ENCODE measurements at places on chromosomes 4 and X.

DNA sequence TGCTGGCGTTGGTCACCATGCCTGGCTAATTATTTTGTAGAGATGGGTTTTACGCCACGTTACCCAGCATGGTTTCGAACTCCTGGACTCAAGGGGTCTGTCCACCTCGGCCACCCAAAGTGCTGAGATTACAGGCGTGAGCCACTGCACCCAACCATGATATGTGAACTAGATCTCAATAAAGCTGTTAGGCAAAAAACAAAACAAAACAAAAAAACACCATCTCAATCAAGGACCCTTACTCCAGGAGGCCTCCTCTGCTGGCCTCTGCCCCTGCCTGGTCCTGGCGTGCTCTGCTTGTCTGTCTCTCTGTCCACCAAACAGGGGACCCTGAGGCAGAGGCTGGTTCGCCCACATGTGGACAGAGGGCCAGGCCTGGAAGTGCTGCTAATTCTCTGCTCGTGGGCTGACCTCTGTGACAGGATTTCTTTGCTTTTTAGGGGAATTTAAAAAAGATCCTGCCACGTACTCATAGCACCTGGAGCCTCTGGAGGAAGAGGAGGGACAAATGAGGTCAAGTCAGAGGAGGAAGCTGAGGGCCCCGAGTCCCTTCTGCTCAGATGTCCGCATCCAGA lies 32.7 kb upstream of the WFS1 start:
- no peak for DNase-seq

DNA sequence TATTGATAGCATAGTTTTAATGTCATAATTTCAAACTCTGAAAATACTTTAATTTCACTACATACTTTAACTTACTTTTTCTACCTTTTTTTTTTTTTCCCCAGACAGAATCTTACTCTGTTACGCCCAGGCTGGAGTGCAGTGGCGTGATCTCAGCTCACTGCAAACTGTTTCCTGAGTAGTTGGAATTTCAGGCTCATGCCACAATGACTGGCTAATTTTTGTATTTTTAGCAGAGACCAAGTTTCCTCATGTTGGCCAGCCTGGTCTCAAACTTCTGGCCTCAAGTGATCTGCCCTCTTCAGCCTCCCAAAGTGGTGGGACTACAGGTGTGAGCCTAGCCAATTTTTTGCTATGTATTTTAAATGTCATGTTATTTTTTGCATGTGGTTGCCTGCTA lies 741.6 kb downstream of the TRAM1L1 start:
- DNase-seq: no peak

DNA sequence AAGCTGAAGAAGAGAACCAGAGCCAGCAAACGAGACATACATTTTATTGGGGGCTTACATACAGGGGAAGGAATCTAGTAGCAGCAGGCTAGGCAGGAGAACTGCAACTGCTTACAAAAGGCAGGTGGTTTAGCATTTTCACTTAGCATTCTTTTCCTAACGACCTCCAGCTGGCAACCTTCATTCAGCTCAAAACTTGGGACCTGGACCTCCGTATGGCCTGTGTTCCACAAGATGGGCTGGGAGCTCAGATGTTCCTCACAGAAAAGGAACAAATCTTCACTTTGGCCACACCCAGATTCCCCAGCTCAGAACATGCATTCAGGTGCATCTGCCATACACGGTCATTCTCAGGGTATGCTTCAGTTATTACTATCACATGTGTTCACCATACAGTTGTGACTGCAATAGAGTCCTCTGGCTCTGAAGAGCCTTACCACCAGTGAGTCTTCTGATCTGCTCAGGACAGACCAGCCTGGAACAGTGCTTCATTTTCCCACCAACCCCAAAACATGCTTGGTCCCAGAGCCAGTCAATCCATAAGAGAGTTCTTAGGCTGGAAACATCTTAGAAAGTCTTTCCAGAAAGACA lies 29.6 kb upstream of the AP1AR start:
- no peak for DNase-seq

DNA sequence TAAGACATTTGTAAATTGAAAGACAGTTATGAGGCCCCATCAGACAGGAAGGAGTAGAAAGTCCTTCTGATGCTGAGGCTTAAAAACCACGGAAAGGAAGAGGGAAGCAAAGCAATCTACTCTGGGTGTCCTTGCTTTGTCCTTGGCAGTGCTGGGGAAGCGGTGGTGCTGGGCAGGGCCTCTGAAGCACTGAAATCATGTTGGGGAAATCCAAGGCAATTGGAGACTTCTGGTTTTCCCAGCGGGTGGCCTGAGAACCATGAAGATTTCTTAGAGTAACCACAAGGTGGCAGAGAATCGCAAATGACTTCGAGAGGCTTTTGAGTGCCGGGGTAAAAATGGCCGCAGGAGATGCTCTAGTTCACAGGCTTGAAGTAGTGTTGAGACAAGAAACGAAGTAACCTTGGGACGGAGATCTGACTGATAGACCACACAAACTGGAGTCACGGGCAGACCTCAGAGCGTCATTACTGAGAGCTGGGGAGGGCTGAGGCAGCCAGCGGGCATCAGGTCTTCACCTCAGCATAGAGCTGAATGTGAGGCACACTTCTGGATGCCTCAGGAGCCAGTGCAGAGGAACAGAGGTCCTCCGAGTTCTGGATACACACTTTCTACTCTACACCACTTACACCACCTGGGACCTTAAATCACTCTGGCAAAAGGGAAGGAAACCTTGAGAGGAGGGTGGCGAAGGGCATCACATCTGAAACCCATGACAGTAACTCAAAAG lies 130.7 kb upstream of the GPRIN3 start:
- DNase-seq: peak; percentile 50

DNA sequence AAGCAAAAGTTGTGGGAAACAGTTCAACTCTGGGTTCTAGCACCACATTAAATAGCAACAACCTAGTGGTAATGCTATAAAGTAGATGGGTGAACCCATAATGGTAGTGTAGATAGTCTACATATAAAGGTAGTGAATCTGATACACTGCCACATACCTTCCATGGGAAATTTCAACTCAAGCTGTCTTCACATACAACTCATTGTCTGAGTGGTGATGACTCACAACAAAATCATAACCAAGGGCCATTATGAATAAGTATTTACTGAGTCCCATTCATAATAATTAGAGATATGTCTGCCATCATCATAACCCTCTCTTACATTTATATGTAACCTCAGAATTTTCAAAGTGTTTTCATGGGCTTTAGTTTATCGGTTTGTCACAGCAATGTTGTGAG lies 34.8 kb downstream of the EGF start:
- DNase-seq: peak; percentile 9

- peak; percentile 33 for DNase-seq
These were observed 37.9 kb upstream of the RAP2C start for GRCh38 chrX:132257116-132257515.

- no peak for DNase-seq
These were observed 38.5 kb downstream of the ZCCHC12 start for GRCh38 chrX:118862091-118862490.

- DNase-seq: no peak
These were observed 34.0 kb upstream of the BMP15 start for GRCh38 chrX:50876551-50876950.

DNA sequence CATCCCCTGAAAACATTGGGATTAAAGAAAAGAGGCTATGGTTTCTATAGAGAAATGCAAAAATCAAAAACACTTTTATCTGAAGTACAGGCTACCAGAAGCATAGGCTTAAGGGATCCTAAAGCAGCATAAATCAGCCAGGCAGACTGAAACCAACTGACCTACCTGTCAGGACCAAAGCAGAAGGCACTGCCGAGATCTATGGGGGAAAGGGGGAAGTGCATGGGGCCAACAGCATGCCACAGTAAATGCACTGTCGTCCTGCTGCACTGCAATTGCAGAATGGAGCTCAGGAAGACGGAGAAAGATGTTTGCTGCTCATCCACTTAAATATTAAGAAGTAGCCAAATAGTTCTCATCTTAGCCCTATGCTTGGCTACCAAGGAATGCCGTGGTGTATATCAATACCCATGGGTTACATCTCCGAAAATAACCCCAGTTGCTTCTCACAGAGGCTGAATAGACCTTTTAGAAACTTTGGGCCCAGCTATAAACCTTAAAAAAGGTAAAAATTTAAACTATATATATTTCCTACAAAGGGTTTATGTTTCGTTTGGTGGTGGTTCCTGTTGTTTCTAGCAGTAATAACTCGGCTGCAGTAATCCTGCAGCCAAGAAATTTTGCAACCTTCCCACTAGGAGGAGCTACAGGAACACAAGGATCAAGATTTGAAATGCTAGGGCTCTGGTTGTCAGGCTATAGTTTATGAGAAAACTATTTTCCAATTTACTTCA lies 312.2 kb upstream of the DIAPH2 start:
- peak; percentile 50 for DNase-seq

DNA sequence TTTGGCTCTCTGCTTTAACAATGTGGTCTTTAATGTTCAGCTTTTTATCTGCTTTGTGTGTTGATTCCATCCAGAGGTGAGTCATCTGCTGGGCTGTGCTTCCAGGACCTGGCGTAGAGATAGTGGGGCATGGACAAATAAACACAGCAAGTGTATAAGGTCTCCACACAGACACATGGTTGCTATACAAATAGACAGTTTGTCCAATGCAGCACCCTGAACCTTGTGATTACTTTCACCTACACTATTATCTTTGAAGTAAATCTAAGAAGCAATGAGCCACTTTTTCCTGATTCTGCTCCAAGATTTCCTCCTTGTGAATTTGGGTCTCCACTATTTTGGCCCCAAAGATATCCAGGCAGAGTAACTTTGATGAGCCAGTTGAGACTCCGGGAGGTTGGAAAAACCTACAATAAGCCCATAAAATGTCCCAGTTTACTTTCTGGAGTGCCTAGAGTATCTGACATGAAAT lies 12.1 kb downstream of the PPARGC1A start:
- DNase-seq: no peak

DNA sequence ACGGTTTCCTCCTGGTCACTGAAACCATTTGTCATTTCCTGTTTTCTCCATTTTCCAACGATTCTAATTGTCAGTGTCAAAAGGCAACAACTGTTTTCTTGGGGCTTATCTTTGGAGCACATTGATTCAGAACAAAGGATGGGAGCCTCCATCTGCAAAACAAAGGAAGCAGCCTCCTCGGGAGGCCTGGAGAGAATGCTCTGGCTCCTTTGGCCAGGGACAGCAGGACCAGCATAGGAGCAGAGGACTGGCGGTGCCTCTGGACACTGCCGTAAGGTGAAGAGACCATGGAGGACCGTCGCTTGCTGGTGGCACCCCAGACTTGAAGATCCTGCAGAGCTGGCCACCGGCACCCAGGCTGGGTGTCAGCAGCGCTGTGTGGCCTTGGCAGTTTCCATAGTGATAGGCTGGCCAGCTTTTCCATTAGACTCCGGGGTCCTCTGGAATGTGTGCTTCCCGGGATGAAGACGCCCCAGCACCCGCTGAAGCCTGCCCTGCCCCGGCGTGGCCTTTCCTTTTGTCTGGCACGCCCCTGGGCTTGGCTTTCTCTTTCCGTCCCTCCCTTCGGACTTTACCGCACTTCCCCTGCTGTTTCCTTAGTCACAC lies 61.1 kb upstream of the MTM1 start:
- peak; percentile 37 for DNase-seq

GRCh38 chrX:10077425-10078188 lies 79.2 kb upstream of the CLCN4 start:
- no peak for DNase-seq

- no peak for DNase-seq
These were observed 216.5 kb downstream of the PDHA2 start for GRCh38 chr4:96056346-96056934.

DNA sequence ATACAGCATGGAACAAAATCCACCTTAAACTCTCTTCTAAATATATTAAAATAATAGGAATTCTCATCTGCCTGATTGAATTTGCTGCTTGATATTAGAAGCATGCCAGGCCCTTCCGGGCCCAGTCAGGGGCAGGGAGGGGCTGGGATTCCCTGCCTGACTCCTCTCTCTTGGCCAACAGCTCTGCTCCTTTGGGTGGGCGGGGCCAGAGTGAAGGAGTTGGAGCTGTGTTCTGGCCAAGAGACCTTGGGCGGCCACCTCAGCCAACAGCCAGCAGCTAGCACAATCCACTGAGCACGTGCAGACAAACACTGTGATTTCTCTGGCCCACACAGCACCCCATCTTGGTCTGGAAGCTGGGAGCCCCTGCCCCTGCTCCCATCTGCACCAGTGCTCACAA lies 140.3 kb downstream of the PJA1 start:
- DNase-seq: peak; percentile 68

DNA sequence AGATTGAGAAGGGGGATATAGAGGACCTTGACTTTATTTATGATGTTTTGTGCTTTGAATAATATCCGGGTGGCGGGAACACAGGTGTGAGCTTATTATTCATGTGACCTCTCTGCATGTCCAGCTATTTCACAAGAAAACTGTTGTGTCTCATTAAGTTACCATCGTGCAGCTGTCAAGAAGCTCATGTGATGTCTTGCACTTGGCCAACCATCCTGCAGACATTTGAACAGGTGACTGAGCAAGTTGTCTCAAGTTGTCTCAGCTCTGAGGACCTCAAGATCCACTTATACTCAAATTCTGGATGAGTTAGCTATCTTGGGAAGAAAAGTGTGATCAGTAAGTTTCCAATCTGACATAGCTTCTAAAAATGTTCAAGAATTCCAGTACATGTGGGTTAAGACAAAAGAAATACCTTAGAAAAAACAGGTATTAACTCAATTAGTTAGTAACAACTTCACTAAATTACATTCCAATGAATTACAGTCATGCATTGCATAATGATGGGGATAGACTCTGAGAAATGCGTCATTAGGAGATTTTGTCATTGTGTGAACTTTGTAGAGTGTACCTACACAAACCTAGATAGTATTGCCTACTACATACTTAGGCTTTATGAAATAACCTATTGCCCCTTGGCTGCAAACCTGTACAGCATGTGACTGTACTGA lies 462.2 kb downstream of the INPP4B start:
- no peak for DNase-seq

GRCh38 chr4:102141842-102142241 lies 203.4 kb downstream of the SLC39A8 start:
- no peak for DNase-seq

DNA sequence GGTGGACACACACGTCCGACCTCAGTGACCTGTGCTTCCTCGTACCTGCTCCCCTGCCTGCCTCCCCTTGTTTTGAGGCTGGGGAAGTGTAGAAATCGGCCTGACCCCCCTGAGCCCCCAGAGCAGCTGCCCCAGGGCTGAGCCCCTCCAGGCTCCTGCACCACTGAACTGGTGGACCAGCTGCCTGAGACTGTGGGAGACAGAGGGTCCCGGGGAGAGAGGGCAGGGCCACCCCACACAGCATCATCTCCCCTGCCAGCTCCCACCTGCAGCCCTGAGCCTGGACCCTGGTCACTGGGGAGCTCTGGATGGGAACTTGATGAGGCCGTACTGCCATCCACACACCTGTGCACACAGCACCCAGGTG lies 15.0 kb upstream of the NAT8L start:
- no peak for DNase-seq

DNA sequence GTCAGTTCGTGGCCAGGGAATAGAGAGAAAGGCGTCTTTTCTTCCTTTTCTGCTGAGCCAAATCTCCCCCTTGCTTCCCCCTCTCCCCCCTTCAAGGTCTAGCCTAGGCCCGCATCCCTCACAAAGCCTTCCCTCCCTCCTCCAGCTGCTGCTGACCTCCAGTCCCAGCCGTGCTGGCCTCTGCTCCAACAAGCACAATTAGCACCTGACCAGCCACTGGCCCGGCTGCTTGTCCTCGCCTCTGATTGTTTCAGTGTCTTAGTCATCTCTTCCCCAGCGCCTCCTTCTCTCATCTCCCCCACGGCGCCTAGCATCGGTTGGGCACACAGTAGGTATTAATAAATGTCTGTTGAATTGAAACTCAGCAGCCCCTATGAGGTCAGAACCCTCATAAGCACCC lies 4.2 kb downstream of the ELF4 start:
- no peak for DNase-seq

GRCh38 chrX:118225711-118226428 lies 109.3 kb upstream of the KLHL13 start:
- peak; percentile 12 for DNase-seq

- no peak for DNase-seq
These were observed 77.4 kb downstream of the ANKRD17 start for GRCh38 chr4:73181231-73181630.

Measured in GM03348 (cell line).